CD4-positive, alpha-beta T cell treated with Interleukin-12 subunit alpha and Interleukin-12 subunit beta, for 1 hour (primary cell): ENCODE measurements at places on chromosomes 12 and 14.

DNA sequence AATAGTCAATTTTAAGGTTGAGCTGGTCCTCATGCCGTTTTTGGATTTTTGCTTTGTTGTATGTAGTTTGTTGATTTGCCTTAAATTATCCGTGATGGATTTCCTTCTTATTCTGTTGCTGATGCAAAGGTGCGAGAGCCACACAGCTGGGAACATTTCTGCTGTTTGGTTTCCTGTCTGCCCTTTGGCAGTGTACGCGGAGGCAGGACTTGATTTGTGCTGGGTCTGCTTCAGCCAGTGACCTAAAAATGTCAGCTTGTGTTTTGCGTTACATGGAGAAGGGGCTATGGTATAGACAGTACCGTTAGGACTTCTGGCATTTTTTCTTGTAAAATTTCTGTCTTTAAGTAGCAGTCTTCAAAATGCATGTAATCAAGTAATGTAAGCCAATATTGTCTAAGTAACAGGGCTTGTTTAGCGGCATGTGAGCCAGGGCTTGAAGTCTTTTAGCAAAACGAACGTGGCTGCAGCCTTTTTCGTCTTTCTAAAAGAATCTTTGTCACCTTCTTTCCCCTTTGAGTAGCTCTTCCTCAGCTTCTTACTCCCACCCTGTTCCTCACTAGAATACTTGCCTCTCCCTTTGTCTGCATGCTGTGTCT, 18.2 kb upstream of the RD3L start:
- DNase-seq, result no peak

- no peak for DNase-seq
Measured at GRCh38 chr12:25835385-25835784, 123.1 kb upstream of the RASSF8 start.

DNA sequence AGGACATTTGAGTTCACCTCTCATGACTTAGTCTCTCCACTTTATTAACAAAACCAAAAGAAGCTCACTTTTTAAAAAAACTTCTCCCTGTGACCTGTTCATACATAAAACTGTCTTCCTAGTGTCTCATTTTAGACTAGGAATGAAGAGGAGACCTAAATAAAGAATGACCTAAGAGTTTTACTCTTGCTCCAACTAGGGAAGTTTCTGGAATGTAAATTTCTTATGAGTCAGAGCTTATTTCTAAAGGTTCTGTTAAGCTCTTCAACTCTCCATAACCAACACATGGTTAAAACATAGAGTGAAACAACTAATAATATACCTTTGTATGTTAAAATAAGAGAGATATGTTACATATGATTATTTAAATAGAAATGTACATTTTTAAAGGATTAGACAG, 369.8 kb downstream of the EMP1 start:
- DNase-seq, result no peak

DNA sequence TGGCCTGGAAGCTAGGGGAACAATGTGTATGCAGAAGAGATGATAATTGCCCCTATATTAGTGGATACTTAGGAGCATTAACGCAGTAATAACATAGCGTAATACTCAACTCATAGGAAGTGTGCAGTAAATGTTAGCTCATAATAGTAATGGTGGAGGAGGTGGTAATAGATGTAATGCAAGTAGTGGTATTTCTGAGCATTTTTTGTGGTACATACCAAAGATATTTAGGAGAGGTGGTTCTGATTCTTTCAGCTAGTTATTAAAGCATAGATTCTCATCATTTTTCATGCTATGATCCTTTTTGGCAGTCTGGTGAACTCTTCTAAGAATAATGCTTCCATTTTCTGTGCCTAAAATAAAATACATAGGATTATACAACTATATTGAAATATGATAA, 233.1 kb downstream of the PTPRO start:
- DNase-seq, result no peak

GRCh38 chr12:3187846-3188770, 110.9 kb downstream of the TSPAN9 start:
- DNase-seq, result no peak

- DNase-seq, result no peak
Measured at GRCh38 chr14:104643306-104643705, 38.7 kb upstream of the TMEM179 start.

GRCh38 chr14:74015963-74016362, 3.1 kb downstream of the ENTPD5 start:
- no peak for DNase-seq

DNA sequence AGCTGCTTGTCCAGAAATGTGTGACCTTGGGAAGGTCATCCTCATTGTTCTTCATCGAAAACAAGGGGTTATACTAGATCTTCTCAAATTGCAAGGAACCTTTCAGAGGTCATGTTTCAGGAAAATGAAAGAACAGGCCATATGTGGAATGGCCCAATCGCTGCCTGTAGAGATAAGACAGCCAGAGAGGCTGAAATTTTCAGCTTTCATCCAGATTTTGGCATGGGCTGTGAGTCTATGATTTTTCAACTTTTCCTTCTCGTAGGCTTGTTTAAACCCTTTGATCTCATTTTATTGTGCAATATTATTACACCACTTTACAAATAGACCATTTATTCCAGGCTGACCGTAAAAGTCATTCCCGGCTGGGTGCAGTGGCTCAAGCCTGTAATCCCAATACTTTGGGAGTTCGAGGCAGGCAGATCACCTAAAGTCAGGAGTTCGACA, 17.1 kb upstream of the ATXN2 start:
- DNase-seq, result no peak

GRCh38 chr12:86660488-86661147, 404.4 kb upstream of the MGAT4C start:
- no peak for DNase-seq

GRCh38 chr12:77005611-77006098, 59.7 kb downstream of the E2F7 start:
- DNase-seq, result no peak

GRCh38 chr14:24146453-24146977, at the start of gene PSME2:
TSS of gene PSME2 (minus strand) at chr14:24146610. CDS start at chr14:24146581, 29 bp downstream.
- DNase-seq, result peak; percentile 89

GRCh38 chr14:24406416-24406815, 7.6 kb downstream of the NYNRIN start:
- DNase-seq, result no peak

DNA sequence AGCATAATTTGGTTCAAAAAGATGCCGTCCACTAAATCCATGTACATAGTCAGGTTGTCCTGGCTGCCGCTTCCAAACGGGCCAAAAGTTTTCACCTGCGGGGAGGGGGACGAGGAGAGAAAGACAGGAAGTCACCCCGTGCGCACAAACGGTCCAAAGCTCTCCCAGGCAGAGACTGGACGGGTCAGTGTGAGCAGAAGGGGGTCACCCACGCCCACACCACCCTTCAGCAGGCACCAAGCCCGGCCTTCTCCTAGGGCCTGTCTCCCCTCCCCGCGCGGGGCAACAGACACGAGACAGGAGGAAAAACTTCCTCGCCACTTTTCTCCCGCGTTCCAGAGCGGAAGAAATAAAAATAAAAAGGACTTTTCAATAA, 888 bp downstream of the CCDC88C start:
- DNase-seq, result peak; percentile 30

DNA sequence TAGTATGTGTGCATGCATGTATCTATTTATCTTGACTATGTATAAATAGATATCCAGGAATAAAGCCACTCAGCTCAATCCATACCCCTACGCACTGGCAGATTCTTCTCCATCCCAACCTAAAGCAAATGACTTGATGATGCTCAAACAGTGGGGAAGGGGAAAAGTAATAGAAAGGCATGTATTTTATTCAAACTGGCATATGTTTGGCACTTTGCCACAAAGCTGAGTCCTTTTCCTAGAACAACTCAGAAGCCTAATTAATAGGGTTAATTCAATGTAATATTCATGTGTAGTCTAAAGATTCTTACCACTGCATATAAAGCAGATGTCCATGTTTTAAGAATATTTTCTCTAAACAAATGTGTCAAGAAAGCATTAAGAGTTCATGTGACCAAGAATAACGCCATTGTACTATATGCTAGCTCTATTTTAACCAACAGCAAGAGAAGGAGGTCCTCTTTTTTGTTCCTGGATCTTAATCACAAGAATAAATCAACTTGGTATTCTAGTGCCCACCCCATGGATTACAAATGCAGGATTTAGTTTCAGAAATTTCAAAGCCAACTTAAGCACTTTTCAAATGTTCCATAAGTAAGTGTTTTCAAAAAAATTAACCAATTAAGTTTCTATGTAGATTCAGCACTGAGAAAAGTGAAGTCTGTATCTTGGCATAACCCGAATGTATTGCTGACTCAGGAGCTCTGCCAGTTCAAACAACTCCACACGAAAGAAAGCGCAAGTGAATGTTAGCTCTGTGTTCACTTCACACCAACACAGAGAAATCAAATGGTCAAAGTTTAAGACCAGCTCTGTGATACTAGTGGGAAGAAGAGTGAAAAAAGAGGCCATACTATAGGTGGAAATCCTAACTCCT, 233.6 kb downstream of the MED13L start:
- DNase-seq, result no peak

DNA sequence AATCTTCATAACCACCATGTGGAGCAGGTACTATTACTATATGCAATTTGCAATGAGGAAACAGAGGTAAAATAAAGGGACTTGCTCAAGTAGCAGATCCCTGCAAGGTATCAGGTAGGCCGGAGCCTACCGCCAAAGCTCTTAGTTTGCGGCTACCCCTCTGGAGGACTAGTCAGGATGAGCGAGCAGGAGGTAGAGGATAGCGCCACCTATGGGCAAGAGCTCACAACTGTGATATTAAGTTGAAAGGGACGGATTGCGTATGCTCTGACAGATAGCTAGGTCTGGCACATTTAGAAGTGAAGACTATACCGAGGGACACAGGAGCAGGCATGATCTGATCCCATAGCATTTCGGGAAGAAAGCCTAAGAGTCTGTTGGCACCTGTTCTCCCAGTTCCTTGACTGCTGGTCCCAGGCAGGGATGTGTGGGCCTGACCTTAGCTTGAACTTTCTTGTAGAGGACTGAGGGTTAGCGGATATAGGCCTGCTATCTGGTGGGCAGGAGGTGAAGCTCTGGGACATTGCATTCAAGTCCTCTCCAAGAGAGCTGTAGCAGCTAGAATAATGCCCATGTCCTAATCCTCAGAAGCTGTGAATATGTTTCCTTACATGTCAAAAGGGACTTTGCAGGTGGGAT, 48.0 kb downstream of the SLC17A8 start:
- DNase-seq, result no peak

DNA sequence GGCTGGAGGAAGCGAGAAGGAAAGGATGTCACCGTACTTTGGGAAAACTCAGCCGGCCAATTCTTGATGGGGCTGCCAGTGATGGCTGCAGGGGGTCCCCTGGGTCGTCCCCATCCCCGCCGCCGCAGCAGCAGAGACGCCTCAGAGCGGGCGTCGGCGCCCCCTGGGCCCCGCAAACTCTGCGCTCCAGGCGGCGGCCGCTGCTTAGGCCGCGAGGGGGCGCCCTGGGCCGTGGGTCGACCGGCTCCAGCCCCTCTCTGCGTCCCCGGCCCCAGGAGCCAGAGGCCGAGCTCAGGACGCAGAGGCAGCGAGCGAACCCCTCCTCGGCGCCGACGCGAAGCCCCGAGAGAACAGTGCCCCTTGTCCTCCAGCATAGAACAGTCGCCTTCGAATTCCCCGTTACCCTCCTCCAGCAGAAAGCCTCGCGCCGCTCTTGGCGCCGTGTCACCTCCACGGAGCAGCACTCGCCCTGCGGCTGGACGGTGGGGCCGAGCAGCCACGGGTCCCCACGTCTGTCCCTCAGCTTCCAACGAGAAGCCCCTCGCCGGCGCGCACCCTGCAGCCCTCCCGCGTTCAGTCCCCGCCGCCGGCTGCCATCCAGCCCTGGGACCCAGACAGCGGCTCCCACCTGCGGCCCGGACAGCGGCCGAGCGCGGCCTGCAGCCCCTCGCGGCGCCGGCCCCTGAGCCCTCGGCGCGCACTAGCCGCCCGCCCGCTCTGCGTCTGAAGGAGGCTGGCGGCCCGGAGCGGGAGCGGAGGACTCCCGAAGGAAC, 106.6 kb downstream of the PRICKLE1 start:
- peak; percentile 34 for DNase-seq

GRCh38 chr14:101507836-101508150, 53.5 kb upstream of the DIO3 start:
- DNase-seq, result no peak

GRCh38 chr12:107404981-107405380, 280.6 kb upstream of the PWP1 start:
- DNase-seq, result peak; percentile 37

- DNase-seq, result no peak
Measured at GRCh38 chr14:54023027-54023426, 66.4 kb upstream of the BMP4 start.

DNA sequence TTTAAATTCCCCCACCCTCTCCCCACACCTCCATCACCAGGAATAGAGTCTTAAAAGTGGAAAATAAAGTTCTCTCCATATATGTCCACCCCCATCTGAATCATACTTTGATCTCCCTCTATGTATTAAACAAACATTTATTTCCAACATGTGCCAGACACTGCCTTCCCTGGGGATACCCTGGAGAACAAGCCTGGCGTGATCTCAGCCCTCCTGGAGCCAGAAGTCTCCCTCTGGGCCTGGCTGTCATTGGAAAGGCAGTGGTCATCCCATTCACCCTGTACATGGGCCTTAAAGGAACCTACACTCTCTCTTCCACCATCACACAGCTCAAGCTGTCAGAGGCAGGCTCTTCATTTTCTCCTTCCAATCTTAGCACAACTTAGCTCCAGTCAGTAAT, 143.6 kb downstream of the EMP1 start:
- no peak for DNase-seq

DNA sequence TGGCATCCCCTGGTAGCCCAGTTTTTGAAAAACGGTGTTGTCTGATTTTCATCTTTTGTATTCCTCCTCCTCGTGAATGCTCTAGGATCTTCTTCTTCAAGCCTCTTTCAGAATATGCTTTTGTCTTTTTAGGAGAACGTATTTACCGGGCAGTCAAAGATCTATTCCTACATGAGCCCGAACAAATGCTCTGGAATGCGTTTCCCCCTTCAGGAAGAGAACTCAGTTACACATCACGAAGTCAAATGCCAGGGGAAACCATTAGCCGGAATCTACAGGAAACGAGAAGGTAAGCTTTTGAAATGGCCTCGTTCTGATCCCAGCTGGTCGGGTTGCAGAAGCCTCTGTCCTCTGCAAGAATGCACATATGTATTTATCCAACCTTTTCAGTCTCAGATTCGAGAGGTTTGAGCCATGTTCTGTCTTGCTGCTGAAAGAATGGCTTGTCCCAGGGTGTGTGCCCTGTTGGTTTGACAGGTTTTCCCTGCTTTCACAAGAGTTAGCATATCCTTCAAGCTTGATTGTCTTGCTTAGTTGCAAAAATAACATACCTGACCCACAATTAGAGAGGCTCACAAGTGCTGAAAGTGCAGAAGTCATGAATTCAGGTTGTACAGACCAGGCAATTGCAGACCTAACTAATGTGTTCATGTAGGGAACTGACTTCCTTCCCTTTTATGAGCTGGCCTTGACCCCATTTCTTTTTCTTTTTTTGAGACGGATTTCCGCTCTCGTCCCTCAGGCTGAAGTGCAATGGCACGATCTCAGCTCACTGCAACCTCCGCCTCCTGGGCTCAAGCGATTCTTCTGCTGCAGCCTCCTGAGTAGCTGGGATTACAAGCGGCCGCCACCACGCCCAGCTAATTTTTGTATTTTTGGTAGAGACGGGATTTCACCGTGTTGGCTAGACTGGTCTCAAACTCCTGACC, 6.8 kb downstream of the KMT5A start:
- DNase-seq, result peak; percentile 18
